Sciatic nerve (tissue), 2 donors: ENCODE measurements at places on chromosomes 4 and X. TPM values are rescaled to one million over a fixed set of nuclear protein-coding genes. Genes with fewer than 3 reads are reported as not detected.

NBDY gene
- total RNA-seq = 37.6 TPM

DNA sequence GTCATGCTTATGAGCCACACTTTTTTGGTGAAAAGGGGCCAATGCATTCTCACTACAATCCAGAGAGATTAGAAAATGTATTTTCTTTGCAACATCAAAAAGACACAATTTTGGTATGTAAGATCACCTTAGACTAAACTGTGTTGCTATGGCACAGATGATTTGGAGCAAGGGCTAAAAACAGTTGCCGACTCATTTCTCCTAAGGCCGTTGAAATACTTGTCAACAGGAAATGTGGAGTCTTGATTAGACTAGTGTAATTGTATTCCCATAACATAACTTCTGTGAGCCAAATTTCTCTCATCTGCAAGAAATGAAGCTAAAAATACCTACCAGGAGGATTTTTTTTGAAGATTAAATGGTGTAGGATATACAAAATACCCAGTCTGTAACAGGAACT is 2547.7 kb downstream of the ARAP2 start:
- DNase-seq = no peak

DNA sequence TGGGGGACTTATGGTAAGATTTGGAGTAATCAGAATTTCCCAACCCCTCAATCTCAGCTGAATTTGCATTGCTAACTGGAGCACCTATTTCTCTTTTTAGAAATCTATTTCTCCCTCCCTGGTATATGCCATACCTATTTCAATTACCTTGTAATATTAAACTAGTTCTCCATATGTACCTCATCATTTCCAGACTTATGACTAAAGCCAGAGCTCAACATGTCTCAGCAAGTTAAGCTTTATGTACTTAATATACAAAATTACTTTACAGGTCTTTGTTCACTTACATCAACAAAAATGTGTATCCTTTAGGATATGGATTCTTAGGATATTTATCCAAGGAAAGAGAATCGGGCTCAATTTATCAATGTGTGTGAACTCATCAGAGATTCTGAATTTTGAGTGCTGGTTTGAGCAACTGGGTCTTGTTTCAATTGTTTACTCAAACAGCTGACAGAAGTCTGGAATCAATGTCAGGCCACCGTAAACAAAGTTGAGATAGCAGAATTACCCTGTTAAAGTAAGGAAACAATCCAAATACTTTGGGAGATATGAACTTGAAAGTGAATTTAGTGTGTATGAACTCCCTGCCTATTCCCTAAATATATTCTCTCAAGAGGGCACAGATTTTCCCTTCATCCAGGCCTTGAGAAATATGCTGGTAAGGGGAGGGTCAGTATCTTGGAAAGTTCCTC is 199.6 kb downstream of the VEGFC start:
- DNase-seq = no peak

DNA sequence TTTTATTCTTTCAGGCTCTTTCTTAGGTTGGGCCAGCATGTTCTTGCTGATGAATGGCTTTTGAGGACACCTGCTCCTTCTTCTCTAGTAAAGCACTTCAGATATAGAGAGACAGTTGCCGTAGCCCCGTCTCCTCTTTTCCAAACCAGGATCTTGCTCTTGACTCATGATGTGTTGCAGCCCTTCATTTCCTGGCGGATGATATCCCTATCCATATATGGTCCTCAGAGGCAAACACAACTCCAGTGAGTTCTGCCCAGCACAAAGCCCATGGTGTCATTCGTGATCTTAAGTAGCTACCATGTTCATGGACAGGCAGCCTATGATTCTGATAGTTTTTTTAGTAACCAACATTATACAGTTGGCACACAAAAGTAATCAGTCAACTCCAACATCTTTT is 59.8 kb upstream of the ACSL1 start:
- no peak for DNase-seq

- no peak for DNase-seq
Observed at GRCh38 chr4:183321516-183321915, 710 bp downstream of the CLDN24 start.

DNA sequence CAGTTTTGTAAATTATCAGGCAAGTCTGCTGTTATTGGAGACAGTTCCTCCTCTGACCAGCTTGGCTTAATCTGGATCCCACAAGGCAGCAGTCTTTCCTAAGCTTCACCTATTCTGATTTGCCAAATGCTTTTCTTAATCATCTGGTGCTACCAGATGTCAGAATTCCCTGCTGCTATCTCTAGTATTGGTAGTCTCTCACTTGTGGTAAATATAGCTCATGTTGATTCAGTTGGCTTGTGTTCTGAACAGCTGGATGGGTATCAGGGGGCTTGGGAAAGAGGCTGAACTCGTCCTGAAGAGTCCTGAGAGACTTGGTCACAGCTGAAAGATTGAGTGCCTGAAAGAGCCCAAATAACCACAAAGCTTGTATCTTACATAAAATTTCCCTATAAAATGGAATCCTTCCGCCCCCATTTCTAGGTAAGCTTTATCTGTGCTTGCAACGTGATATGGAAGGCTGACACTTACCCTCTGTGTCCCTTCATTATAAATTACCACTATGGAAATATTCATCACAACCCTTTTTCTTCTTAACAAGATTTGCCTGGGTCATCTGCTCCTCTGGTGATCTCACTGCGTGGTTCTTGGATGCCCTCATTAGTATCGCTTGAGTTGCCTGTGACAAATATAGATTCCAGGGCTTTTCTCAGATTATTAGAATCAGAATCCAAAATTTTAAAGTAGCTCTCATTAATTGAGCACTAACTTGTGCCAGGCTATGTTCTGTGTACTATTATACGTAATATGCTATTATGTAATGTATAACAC is 104.1 kb upstream of the GPRIN3 start:
- DNase-seq = no peak

GPR34 gene
- 10.3 TPM for total RNA-seq

SMARCAD1 gene
- 23.9 TPM for total RNA-seq

GRCh38 chr4:142420311-142421095 is 425.6 kb downstream of the INPP4B start:
- no peak for DNase-seq

ITIH6 gene
- total RNA-seq = not detected

FGG gene
- total RNA-seq = not detected

DNA sequence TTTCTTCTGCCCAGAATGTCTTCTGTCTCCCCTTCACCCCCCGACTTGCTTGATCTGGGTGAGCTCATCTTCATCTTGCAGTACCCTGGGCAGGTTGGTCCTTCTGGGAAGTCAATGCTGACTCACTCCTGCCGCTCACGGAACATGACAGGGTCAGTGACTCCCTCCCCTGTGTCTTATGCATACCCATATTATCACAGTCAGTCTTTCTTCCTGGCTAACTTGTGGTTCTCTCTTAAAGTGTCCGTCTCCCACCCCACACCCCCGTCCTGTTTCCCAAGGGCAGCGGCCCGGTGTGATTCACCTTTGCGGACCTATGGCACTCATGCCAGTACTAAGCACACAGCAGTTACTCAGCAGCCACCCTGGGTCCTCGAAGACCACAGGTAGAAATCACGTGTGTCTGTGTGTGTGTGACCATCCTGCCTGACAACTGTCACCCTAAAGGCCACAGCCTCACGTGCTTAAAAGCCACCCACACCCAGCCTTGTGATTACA is 17.7 kb downstream of the IQSEC2 start:
- no peak for DNase-seq

GNRHR gene
- not detected for total RNA-seq

RIPPLY1 gene
- total RNA-seq = 0.40 TPM

GRCh38 chr4:15682242-15683142 is 865 bp downstream of the FAM200B start:
- DNase-seq = no peak

ZIC3 gene
- not detected for total RNA-seq

DNA sequence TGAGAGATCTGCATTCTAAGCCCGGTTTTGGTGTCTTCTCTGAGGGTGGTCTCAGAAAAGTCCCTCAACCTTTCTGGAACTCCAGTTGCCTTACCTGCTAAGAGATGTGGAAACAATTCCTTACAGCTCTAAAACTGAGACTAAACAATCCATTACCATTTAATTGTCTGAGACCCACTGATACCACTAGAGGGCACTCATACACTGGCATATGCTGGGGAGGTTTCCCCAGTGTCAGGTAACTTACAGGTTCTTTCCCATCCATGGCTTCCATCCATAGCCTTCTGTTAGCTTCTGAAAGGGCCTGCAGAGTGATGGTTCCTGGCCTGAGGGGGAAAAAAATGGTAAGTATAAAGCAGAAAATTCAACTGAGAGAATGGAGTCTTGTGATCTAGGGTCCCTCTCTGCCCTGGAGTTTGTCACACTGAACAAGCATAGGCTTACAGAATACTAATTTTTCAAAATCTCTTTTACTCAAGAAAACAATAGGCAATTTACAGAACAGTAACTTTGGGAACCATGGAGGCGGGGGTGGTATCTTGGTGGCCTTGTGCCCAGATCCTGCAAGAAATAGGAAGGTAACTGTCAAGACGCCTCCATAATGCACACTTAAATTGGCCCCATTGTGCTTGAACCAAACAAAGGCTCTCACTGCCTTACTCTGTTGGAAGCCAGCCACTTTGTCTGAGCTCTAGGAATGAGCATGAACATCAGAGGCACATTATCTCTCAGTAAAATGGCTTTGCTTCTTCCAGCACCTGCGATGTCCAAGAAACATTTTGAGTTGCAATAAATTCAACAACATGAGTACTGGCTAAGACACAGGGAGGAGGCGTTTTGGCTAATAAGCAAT is 236.1 kb downstream of the OPHN1 start:
- no peak for DNase-seq

DNA sequence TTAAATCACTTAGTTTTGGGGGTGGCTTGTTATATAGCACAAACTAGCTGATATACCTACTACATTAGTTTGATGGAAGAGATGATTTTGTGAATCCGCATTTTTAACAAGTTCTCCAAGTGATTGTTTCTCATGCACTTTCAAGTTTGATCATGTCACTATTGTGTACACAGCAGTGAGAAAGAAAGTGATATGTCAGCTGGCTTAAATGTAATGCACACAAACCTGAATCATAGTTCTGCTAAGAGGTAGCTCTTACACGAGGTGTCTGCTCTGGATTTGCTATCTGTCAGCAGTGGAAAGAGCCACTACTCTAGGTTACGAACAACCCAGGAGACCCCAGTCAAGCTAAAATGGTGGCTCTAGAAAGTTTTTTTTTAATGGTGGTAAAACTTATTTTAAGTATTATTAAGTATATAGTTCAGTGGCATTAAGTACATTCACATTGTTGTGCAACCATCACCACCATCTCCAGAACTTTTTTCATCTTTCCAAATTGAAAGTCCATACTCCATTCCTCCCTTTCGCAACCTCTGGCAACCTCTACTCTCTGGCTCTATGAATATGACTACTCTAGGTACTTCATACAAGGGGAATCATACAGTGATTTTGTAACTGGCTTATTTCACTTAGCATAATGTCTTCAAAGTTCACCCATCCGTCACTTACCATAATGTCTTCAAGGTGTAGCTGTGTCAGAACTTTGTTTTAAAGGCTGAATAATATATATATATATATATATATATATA is 147.3 kb downstream of the HS6ST2 start:
- no peak for DNase-seq

SYTL5 gene
- total RNA-seq = not detected

DUX4 gene
- total RNA-seq = not detected

DNA sequence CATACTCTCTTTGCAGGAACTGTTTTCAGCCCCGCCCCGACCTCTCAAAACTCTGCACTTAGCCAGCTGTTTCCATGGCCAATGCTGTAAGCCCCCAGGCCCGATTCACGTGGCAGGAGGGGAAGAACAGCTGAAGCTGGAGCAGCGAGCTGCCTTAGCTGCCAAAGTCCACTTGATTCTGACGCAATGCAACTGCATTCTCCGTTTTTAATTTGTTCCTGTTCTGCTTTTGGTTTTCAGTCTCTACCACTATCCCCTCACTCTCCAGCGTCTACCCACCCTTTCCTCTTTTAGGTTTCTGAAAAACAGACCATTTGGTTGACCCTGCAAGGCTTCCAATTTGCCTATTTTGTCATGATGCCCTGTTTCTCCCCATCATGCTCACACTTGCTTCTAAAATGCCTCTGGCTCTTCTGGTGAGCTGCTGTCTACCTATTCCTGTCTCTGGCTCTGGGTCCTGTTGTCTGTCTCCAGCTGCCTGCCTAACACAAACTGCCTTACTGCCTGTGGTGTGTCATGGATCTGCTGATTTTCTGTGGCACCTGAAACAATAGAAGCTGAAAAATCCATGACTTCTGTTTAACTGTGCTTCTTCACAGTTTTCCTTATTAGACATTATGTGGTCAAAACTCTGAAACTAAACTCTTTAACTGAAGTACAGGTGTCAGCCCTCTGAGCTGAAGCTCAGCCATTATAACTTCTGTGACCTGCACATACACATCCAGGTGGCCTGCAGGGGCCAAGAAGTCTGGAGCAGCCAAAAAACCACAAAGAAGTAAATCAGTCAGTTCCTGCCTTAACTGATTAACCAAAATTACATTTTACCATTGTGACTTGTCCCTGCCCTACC is 160.5 kb upstream of the AGTR2 start:
- DNase-seq = no peak

DNA sequence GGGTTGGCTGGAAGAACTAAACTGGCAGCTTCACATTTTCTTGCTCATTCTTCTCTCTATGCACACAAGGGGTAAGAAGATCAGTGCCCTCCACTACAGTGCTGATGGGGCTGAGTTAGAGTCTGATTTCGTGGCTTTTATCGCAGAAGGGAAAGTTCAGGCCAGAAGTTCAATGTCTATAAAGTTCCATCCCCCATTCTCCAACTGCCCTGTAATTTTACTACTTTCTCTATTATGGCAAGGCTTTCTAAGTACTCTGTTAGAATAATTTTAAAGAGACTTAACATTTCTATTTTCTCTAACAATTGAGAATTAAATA is 293.9 kb downstream of the BMPR1B start:
- DNase-seq = no peak

DNA sequence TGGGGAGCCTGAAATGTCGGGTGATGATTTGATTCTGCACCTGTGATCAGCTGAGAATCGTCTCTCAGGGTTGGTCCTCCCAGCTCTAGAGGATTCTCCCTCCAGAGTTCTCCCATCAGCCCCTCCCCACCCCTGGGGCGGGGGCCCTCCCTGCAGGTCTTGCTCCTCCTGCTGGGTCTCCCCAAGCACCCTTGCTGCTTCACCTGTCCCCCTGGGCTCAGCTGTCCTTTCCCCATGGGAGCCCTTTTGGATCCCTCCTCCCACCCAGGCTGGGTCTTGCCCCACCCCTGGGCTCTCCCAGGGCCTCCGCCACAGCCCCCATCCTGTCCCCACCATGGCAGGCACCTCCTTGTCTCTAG is 22.2 kb downstream of the PSAPL1 start:
- peak; percentile 27 for DNase-seq
